ENCODE measurements at places on chromosomes 2 and 18. TPM values are rescaled to one million over a fixed set of nuclear protein-coding genes. Genes with fewer than 3 reads are reported as not detected.

The TUBA4A gene
- 21.0 TPM for total RNA-seq

- H3K36me3 ChIP-seq: no peaks in the 10 kb centered on the region
- H3K4me1 ChIP-seq: no peaks in the 10 kb centered on the region
- no peak overlapping the region for H3K4me3 ChIP-seq
- H3K27me3 ChIP-seq: no peaks in the 10 kb centered on the region
These were observed 11.2 kb downstream of the RUFY4 start for GRCh38 chr2:218079943-218080913.

- H3K27me3 ChIP-seq: no peaks in the 10 kb centered on the region
- H3K4me3 ChIP-seq: no peak overlapping the region
- H3K36me3 ChIP-seq: peaks cover 4% of the 10 kb centered on the region
These were observed 33.5 kb downstream of the BARD1 start for GRCh38 chr2:214775971-214776370.

GRCh38 chr2:236872015-236872414 is 213.7 kb upstream of the COPS8 start:
- no peak for DNase-seq
- H3K27me3 ChIP-seq: no peaks in the 10 kb centered on the region
- peak overlapping the region; percentile 57 for H3K27ac ChIP-seq
- no peak overlapping the region for H3K4me3 ChIP-seq

DNA sequence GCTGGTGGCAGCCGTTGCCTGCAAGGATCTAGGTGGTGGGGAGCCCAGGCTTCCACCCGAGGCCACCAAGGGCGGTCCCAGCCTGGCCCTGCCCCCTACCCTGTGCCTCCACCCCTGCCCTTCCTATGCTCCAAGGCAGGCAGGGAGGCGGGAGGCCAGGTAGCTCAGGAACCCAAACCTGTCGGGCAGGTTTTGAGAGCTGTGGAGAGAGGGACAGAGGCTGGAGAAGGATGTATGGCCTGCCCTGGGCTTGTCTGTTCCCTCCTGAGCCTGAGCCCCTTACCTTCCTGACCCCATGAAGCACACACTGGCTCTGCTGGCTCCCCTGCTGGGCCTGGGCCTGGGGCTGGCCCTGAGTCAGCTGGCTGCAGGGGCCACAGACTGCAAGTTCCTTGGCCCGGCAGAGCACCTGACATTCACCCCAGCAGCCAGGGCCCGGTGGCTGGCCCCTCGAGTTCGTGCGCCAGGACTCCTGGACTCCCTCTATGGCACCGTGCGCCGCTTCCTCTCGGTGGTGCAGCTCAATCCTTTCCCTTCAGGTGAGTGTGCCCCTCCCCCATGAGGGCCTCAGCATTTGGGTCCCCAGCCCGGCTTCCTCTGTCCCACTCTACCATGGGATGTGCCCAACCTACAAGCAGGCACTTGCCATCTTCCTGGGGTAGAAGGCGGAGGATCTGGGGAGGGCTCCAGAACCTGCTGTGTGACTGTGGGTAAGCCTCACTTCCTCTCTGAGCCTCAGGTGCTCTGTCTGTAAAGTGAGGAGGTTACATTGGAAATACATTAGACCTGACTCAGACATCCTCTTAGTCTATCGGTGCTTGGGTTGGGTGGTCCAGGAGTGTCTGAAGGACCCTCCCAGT is at the start of gene PROM2:
Gene PROM2 (plus strand): TSS at position 159 of the 860 bp plus-strand sequence. CDS start 137 bp downstream, at position 296.
- peaks cover 44% of the 10 kb centered on the region for H3K4me1 ChIP-seq
- DNase-seq: peak; percentile 94
- H3K27me3 ChIP-seq: no peaks in the 10 kb centered on the region
- no peak within 1 kb of the TSS for H3K4me3 ChIP-seq

- no peaks in the 10 kb centered on the region for H3K27me3 ChIP-seq
- H3K4me1 ChIP-seq: peaks cover 17% of the 10 kb centered on the region
- DNase-seq: no peak
- no peak overlapping the region for H3K4me3 ChIP-seq
These were observed 2.4 kb downstream of the ADRA2B start for GRCh38 chr2:96113951-96114350.

- H3K36me3 ChIP-seq: no peaks in the 10 kb centered on the region
- no peak overlapping the region for H3K4me3 ChIP-seq
- H3K4me1 ChIP-seq: no peaks in the 10 kb centered on the region
- no peak overlapping the region for H3K27ac ChIP-seq
These were observed 246.9 kb upstream of the SLC39A10 start for GRCh38 chr2:195410074-195410671.

DNA sequence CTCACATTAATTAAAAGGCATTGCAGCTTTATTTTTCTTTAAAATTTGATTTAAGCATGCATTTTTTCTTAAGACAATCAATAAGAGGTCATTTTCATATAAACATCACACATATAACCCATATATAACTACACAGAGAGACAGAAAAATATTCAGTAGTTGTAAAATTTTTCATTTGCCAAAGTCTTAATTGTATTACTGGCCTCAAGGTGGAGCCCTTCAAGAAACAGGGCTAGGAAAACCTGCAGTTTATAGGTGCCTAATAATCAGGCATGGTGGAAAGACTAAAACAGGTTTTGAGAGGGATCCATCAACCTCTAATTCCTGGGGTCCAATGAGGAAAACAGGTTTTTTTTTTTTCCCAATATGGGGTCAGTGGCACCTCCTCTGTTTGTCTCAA is 71.3 kb upstream of the ZNF804A start:
- no peak for DNase-seq
- H3K27ac ChIP-seq: no peak overlapping the region
- H3K36me3 ChIP-seq: no peaks in the 10 kb centered on the region
- H3K27me3 ChIP-seq: no peaks in the 10 kb centered on the region
- H3K4me1 ChIP-seq: no peaks in the 10 kb centered on the region

The GKN1 gene
- not detected for total RNA-seq

All from thyroid gland (tissue), 4 donors.